ENCODE measurements at places on chromosomes 5 and 9. TPM values are rescaled to one million over a fixed set of nuclear protein-coding genes. Genes with fewer than 3 reads are reported as not detected.

Gene PNPLA7
- 0.49 TPM for total RNA-seq

Gene TSC1
- 12.8 TPM for total RNA-seq

Gene EPB41L4A
- 44.6 TPM for total RNA-seq

Gene TMEM171
- 2.1 TPM for total RNA-seq

Gene GABRG2
- not detected for total RNA-seq

Gene CDKN2B
- 3.1 TPM for total RNA-seq

Gene SPATA31A1
- total RNA-seq: not detected

Gene FAM221B
- total RNA-seq: not detected

Gene SPOCK1
- total RNA-seq: 1.6 TPM

Gene ZNF454
- total RNA-seq: 0.69 TPM

Gene SYNPO
- total RNA-seq: 7.1 TPM

Gene MAMDC2
- total RNA-seq: 31.2 TPM

Gene LCN15
- total RNA-seq: not detected

Gene ARID3C
- total RNA-seq: not detected

Gene SLC6A19
- total RNA-seq: not detected

Gene BRD8
- total RNA-seq: 45.7 TPM

Gene SARDH
- total RNA-seq: 0.19 TPM

Gene IL9
- not detected for total RNA-seq

Gene NR2F1
- total RNA-seq: 63.9 TPM

Gene ERAP2
- 141 TPM for total RNA-seq

Gene KCNT1
- not detected for total RNA-seq

Gene OMD
- not detected for total RNA-seq

Gene AMBP
- not detected for total RNA-seq

Gene RANBP17
- 5.5 TPM for total RNA-seq

Gene HCN1
- not detected for total RNA-seq

Gene F12
- total RNA-seq: 1.3 TPM

Gene LCP2
- 2.1 TPM for total RNA-seq

Gene LVRN
- total RNA-seq: 0.16 TPM

Gene SAXO1
- total RNA-seq: under 0.01 TPM

Gene F2RL1
- total RNA-seq: 111 TPM

Gene MLANA
- total RNA-seq: not detected

Gene POU5F2
- 0.49 TPM for total RNA-seq

Gene IFNE
- total RNA-seq: 0.16 TPM

Gene ACTBL2
- total RNA-seq: under 0.01 TPM

Gene ENTPD2
- total RNA-seq: under 0.01 TPM

Gene MARCOL
- total RNA-seq: not detected
